Hematopoietic multipotent progenitor cell treated with erythropoietin and hydrocortisone succinate and interleukin-3 and kit ligand, for 8 days (in vitro differentiated cells): ENCODE measurements at places on chromosomes 2 and 18.

- DNase-seq = peak; percentile 65
Measured at GRCh38 chr18:45837283-45838070, 12.0 kb downstream of the SIGLEC15 start.

DNA sequence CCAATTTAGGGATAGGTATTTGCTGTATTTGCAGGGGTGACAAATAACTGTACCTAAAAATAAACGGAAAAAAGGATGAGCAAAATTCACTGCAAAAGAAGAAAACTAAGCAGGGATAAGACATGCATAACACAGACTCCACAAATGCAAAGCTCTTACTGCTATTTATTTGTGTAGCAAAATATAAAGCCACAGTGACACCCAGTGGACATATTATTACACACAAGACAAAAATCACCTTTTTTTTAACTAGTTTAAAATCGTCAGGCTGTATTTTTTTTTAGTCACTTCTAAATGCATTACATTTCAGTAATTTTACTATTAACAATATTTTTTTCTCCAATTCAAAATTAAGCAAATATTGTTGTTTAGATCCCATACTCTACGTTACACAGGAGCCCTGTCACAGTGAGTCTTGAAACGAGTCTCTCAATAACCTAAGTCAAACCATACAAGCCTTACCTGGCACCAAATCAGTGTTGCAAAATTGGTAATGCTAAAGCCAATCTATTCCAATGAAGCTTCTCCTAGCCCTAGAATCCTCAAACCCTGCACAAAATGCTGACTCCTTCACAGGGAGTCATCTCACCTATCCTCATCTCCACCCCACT lies 23.7 kb downstream of the METTL4 start:
- peak; percentile 66 for DNase-seq

- peak; percentile 23 for DNase-seq
Measured at GRCh38 chr2:189657867-189658266, 3.4 kb upstream of the ASNSD1 start.

DNA sequence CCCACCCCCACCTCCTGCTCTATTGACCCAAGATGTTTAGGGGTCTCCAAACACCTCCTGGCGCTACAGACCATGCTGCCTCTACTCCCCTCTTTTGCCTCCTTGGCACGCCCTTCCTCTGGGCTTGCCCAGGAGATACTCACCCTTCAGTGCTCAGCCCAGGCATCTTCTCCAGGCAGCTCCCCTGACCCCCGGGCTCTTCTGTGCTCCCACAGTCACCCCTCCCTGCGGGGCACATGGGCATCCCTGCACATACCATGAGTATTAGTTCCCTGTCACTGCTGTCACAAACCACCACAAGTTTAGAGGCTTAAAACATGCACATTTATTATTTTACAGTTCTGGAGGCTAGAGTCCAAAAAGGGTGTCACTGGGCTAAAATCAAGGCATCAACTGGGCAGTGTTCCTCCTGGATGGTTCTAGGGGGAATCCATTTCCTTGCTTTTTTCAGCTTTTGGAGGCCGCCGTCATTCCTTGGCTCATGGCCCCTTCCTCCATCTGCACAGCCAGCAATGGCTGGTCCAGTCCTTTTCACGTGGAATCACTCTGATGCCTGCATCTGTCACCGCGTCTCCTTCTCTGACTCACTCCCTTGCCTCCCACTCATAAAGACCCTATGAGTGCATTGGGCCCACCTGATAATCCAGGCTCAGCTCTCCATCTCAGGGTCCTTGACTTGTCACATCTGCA lies 230.4 kb upstream of the COPS8 start:
- no peak for DNase-seq
